Stimulated activated naive CD8-positive, alpha-beta T cell treated with anti-CD3 and anti-CD28 coated beads, Interleukin-15, Interleukin-2, amounts not matched to agents 100 U/mL and 50 U/mL, for 24 hours (primary cell): ENCODE measurements at places on chromosomes 6 and 20.
A peak's percentile ranks its signal among the peaks of the same experiment; 100 is the strongest.

DNA sequence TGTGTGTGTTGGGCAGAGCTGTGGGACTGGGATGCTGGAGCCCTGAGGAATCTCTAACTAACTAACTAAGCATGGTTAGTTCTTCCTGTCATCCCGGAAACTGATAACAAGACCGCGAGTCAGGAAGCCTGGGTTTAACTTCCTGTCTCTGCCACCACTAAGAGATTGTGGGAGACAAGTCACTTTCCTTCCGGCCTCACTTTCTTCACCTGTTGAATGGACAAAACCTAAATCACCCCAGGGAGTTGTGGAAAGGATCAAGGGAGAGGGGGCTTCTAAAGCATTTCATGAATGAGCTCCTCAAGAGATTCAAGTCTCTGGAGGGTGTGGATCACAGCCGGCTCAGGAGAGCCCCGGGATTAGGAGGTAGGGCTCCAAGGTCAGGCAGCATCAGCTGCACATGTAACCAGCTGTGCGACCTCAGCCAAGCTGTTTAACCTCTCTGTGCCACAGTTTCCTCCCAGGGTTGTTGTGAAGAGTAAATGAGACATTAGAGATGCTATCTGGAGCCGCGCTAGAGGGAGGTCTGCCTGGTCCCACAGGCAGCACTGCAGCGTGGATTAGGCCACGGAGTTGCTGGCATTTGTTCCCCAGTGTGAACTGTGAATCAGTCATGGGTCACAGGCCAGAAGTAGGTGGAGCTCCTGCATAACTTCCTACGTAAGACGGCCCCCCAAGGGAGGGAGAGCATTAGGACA is 105.1 kb downstream of the TOX2 start:
- DNase-seq: peak; percentile 36

GRCh38 chr20:50353289-50353961 is 156.8 kb upstream of the PTPN1 start:
- no peak for DNase-seq

DNA sequence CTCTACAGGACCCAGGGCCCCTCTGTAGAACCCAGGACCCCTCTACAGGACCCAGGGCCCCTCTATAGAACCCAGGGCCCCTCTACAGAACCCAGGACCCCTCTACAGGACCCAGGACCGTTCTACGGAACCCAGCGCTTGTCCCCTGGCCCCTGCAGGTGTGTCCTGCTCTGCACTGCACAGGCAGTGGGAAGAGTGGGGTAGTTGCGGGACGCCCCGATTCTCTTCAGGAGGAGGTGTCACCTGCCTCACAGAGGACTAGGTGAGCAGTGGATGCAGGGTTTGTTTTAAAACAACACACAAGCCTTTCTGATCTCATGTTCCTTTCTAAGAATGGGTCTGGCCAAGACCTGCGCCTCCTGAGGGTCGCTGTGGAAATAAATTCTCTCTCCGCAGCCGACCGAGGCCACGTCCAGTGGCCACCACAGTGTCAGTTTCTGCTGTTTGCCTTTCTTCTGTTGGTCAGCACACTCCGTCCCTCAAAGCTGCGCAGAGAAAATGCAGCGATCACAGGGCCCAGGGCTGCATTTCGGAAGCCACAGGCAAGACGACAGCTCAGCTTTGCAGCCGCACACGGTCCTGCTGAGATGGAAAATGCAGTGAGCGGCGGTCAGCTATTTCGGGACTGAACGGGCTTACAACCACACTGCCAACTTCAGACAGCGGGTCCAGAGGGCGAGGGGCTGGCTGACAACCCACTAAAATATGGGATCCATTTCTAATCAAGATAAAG is 135.2 kb downstream of the DLL1 start:
- DNase-seq: no peak

DNA sequence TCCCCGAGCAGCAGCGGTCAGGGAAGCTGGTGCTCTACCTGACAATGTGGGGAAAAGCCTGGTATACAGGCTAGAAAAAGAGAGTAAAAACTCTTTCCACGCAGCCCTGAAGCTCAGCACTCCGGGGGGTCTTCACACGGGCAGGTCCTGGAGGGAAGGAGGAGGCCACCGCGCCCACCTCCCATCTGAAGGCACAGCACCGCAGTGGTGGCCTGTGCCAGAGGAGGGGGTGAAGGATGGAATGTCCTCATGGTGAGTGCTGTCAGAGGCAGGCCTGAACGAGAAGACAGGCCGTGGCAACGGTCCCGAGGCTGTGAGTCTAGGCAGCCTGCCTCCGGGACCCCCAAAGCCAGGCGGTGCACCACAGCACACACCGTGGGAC is 5.8 kb downstream of the SLC2A4RG start:
- DNase-seq: no peak

GRCh38 chr6:157761331-157761921 is 61.6 kb upstream of the SNX9 start:
- DNase-seq: peak; percentile 61

GRCh38 chr6:12022953-12023388 is 10.9 kb downstream of the HIVEP1 start:
- DNase-seq: no peak

GRCh38 chr6:106476331-106477105 is 116.0 kb downstream of the CRYBG1 start:
- no peak for DNase-seq

DNA sequence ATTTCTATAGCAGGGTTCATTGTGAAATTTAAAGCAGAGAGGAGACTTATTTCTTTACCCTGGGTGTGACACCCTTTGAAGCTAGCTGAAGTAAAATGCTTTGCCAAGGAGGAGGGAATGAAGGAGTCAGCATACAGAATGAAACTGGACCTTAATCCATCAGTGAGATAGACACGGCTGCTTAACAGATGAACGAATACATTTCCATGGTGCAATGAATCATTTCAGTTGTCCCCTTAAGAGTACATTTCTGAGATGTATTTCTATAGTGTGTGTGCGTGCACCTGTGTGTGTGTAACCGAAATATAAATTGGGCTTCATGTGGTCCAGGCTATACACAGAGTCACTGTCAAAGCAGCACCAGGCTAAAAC is 73.8 kb upstream of the CD93 start:
- DNase-seq: no peak

- peak; percentile 8 for DNase-seq
These were observed 17.9 kb upstream of the RUNX2 start for GRCh38 chr6:45310118-45310788.

DNA sequence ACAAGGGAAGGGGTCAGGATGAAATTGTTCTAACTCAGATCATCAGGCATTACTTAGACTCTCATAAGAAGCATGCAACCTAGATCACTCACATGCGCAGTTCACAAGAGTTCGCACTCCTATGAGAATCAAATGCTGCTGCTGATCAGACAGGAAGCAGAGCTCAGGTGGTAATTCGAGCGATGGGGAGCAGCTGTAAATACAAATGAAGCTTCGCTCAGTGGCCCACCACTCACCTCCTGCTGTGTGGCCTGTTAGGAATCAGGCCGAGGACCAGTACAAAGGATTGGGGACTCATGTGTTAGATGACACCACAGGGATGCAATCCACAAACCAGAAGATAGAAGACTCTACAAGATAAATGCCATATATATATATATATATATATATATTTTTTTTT is 31.5 kb upstream of the TOP1 start:
- DNase-seq: no peak

DNA sequence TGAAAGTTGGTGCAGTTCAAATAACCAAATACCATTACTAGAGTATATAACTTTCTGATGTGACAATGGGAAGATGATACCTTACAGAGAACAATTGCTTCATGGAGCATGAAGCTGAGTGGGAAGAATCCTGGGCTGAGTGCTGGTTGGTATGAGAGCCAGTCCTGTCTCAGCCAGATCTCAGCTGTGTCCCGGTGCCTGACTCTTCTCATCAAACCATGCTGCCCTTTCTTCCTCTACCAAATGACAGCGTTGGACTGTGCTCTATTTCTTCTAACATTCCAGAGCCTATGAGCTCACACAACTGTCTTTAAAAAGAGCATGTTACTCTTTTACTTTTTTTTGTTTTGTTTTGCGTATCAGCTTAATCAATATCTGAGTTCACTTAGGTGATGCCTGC is 27.5 kb upstream of the PBOV1 start:
- no peak for DNase-seq
